A549 treated with CpdA at 1 μM for 4 hours (cell line): ENCODE measurements at places on chromosomes 16 and 17. TPM values are rescaled to one million over a fixed set of nuclear protein-coding genes. Genes with fewer than 3 reads are reported as not detected.

EVPL gene
- total RNA-seq: 11.9 to 17.5 TPM (median 15.2 TPM) in 5 replicates

KREMEN2 gene
- 1.1 to 2.3 TPM (median 1.9 TPM) in 5 replicates for total RNA-seq

TOP3A gene
- total RNA-seq: 34.8 to 41.2 TPM (median 37.6 TPM) in 5 replicates

INCA1 gene
- total RNA-seq: 1.0 to 1.6 TPM (median 1.3 TPM) in 5 replicates

DNAH3 gene
- total RNA-seq: 0.07 to 0.14 TPM (median 0.08 TPM) in 5 replicates

PITPNC1 gene
- 13.5 to 16.9 TPM (median 15.2 TPM) in 5 replicates for total RNA-seq

AURKB gene
- total RNA-seq: 153 to 173 TPM (median 159 TPM) in 5 replicates

FAM20A gene
- not detected in 5 replicates for total RNA-seq

TPSB2 gene
- not detected in 5 replicates for total RNA-seq

TADA2A gene
- total RNA-seq: 11.5 to 14.2 TPM (median 11.9 TPM) in 5 replicates

EFTUD2 gene
- 153 to 208 TPM (median 162 TPM) in 5 replicates for total RNA-seq

JUP gene
- total RNA-seq: 84.4 to 128 TPM (median 119 TPM) in 5 replicates

OTOP2 gene
- 0.06 to 0.17 TPM (median 0.08 TPM) in 4 of 5 replicates, not detected in the other for total RNA-seq

TMEM92 gene
- total RNA-seq: 24.5 to 28.2 TPM (median 27.3 TPM) in 5 replicates

HOXB1 gene
- not detected in 5 replicates for total RNA-seq

EFNB3 gene
- total RNA-seq: 1.0 to 1.7 TPM (median 1.4 TPM) in 5 replicates

NHLRC4 gene
- 0.12 to 0.23 TPM (median 0.21 TPM) in 5 replicates for total RNA-seq

NCBP3 gene
- total RNA-seq: 28.5 to 34.7 TPM (median 31.2 TPM) in 5 replicates

DRC3 gene
- 1.3 to 3.4 TPM (median 2.5 TPM) in 5 replicates for total RNA-seq

P2RX1 gene
- 0.03 TPM in 1 of 5 replicates, not detected in the others for total RNA-seq

CLEC16A gene
- 7.4 to 9.2 TPM (median 8.3 TPM) in 5 replicates for total RNA-seq

CLDN7 gene
- total RNA-seq: 0.54 to 0.90 TPM (median 0.62 TPM) in 5 replicates

BAIAP3 gene
- total RNA-seq: 0.75 to 2.8 TPM (median 0.86 TPM) in 5 replicates

ANKFN1 gene
- not detected in 5 replicates for total RNA-seq

DHX58 gene
- 0.12 to 0.50 TPM (median 0.44 TPM) in 5 replicates for total RNA-seq

SLC35G6 gene
- not detected in 5 replicates for total RNA-seq

ST6GALNAC2 gene
- total RNA-seq: 0.22 to 0.61 TPM (median 0.47 TPM) in 5 replicates

ARHGAP23 gene
- total RNA-seq: 36.2 to 48.8 TPM (median 45.9 TPM) in 5 replicates
